ENCODE measurements at places on chromosomes 6 and 20. TPM values are rescaled to one million over a fixed set of nuclear protein-coding genes. Genes with fewer than 3 reads are reported as not detected.

GRCh38 chr6:35474131-35474941 lies 6.1 kb downstream of the RPL10A start:
- peaks cover 86% of the 10 kb centered on the region for H3K36me3 ChIP-seq
- no peak overlapping the region for H3K4me3 ChIP-seq
- no peaks in the 10 kb centered on the region for H3K27me3 ChIP-seq

- H3K27me3 ChIP-seq = no peaks in the 10 kb centered on the region
- H3K4me3 ChIP-seq = no peak overlapping the region
These were observed 212.9 kb upstream of the PRDM1 start for GRCh38 chr6:105873211-105873704.

GRCh38 chr6:73409395-73409794 lies 14.8 kb downstream of the DDX43 start:
- H3K4me3 ChIP-seq = no peak overlapping the region
- DNase-seq = no peak
- no peaks in the 10 kb centered on the region for H3K4me1 ChIP-seq

DNA sequence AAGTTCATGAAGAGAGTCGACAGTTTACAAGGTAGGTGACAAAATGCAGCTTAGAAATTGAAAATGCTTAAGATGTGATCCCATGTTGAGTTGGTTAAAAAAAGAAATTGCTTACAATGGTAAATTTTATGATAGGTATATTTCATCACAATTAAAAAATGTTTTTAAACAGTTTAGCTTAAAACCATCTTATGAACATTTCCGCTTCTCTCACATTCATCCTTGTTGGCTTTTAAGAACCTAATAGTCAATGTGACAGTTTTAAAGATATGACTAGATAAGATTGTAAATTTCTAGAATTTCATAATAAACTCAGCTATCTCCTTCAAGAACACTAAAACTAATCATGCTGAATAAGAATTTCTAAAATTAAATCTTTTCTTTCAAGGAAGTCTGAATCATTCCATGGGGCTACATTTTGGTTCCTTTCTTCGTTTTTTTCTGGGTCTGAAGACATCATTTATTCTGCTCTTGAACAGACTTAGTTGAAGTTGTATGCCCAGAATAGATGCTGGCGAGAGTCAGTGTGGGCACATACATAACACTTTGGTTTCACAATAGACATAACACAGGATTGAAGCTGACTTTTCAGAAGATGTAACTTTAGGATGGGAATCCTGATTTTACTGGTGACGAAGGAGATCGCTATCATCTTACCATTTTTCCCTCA lies 35.9 kb upstream of the LTV1 start:
- H3K4me1 ChIP-seq = peaks cover 8% of the 10 kb centered on the region
- no peak overlapping the region for H3K4me3 ChIP-seq
- H3K27ac ChIP-seq = no peak overlapping the region
- H3K36me3 ChIP-seq = peaks cover 22% of the 10 kb centered on the region
- H3K27me3 ChIP-seq = no peaks in the 10 kb centered on the region
- no peak for DNase-seq

GRCh38 chr20:16441546-16442164 lies 131.6 kb downstream of the KIF16B start:
- H3K36me3 ChIP-seq = no peaks in the 10 kb centered on the region
- no peak overlapping the region for H3K27ac ChIP-seq
- peaks cover 35% of the 10 kb centered on the region for H3K4me1 ChIP-seq
- no peak for DNase-seq

DNA sequence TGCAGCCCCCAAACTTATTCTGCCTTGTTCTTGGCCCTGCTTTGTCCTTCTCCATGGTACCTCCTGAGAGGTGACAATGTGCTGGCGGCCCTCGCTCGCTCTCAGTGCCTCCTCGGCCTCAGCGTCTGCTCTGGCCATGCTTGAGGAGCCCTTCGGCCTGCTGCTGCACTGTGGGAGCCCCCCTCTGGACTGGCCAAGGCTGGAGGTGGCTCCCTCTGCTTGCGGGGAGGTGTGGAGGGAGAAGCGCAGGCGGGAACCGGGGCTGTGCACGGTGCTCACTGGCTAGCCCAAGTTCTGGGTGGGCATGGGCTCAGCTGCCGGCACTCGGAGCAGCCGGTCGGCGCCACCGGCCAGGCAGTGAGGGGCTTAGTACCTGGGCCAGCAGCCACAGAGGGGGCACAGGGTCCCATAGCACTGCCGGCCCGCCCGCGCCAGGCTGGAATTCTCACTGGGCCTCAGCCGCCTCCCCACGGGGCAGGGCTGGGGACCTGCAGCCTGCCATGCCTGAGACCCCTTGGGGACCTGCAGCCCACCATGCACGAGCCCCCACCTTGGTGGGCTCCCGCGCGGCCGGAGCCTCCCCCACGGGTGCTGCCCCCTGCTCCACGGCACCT lies 55.9 kb upstream of the RALGAPA2 start:
- no peak overlapping the region for H3K27ac ChIP-seq
- H3K27me3 ChIP-seq = no peaks in the 10 kb centered on the region
- no peak for DNase-seq
- H3K36me3 ChIP-seq = no peaks in the 10 kb centered on the region
- H3K4me3 ChIP-seq = no peak overlapping the region

DNA sequence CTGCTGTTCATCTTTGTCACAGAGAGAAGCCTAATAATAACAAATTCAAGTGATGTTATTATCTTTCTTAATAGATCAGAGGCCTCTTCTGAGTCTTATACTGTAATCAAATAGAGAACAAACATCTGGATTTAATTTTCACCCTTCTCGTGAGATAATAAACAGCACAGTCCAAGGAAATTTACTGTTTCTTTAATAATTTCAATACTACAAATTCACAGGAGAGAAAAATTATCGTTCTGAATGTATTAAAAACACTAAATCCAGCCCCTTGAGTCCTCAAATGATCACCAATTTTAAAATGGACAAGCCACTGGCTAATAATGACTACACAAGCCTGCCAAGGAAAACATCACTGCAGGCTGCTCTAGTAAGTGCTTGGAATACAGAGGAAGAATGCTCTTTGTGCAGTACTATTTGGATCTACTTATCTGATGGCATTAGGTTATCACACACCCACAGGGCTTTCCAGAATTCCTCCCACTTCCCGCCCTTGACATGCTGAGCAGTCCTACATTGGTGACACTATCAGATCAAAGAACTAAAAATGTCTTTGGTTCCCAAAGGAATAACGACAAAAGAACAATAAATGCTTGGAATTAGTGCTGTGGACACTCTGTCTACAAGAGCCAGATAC lies 38.1 kb downstream of the SYNE1 start:
- no peak for DNase-seq
- no peak overlapping the region for H3K4me3 ChIP-seq
- H3K36me3 ChIP-seq = no peaks in the 10 kb centered on the region
- H3K27me3 ChIP-seq = no peaks in the 10 kb centered on the region

- no peaks in the 10 kb centered on the region for H3K4me1 ChIP-seq
- peaks cover 41% of the 10 kb centered on the region for H3K27me3 ChIP-seq
These were observed 61.6 kb downstream of the ALDH8A1 start for GRCh38 chr6:134888316-134888715.

DNA sequence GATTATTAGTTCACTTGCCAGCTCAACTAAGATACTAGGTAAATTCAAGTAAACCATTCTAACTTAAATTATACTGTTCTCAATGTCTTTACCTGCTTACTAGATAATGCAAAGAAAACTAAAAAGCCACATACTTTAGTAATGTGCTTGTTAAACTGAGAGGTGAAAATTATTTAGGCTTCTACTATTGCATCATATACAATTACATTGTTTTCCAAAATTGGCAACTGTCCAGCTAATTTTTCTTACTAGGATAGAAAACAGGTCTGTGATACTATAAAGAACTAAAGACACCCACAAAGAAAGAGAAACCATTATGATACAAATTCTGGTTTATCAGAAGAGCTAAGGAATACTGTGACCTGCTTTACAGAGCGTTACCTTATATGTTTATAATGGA lies 45.6 kb upstream of the ALDH8A1 start:
- no peak overlapping the region for H3K27ac ChIP-seq
- no peak overlapping the region for H3K4me3 ChIP-seq
- DNase-seq = no peak
- no peaks in the 10 kb centered on the region for H3K27me3 ChIP-seq

DNA sequence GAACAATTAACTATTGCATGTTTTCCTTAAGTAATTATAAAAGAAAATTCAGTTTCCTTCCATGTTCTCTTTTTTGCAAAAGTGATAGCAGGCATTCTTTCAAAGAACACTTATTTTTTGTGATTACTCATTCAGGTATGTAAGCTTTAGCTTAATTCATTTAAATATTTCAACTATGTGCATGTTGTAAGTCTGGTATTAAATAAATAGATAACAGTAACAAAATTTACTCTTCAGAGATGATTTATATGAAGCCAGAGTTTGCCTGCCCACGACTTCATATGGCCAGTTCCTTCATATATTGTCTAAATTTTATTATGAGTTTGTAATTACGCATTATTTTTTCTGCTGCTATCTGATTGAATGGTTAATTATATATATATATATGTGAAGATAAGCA lies 110.9 kb downstream of the ADGRG6 start:
- H3K27ac ChIP-seq = no peak overlapping the region
- H3K4me3 ChIP-seq = no peak overlapping the region
- no peaks in the 10 kb centered on the region for H3K4me1 ChIP-seq
- no peaks in the 10 kb centered on the region for H3K27me3 ChIP-seq

- peak overlapping the region; percentile 76 for H3K4me3 ChIP-seq
- peaks cover 90% of the 10 kb centered on the region for H3K4me1 ChIP-seq
- H3K36me3 ChIP-seq = no peaks in the 10 kb centered on the region
- H3K27me3 ChIP-seq = no peaks in the 10 kb centered on the region
- H3K27ac ChIP-seq = no peak overlapping the region
These were observed 3.3 kb downstream of the RNF144B start for GRCh38 chr6:18390476-18390875.

- no peak for DNase-seq
- H3K36me3 ChIP-seq = no peaks in the 10 kb centered on the region
These were observed 124.4 kb upstream of the KCNK16 start for GRCh38 chr6:39446909-39447308.

DNA sequence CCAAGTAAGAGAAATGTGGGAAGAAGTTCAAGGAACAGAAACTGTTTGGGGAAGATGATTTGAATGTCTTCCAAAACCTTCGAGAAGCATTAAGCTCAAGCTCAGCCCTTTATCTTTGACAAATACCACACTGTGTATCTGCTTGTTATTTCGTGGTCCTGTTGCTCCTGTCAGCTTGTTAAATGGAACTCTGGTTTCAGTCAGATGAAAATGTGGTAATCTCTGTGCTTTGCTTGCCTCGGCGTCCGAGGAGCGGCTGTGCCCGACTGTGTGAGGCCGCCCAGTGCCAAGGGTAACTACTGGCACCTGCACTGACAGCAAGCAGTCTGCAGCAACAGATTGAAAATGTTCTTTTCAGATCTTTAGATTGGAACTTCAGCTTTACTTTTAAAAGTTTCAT lies 577.9 kb upstream of the FLRT3 start:
- no peak for DNase-seq
- peaks cover 6% of the 10 kb centered on the region for H3K4me1 ChIP-seq
- no peak overlapping the region for H3K4me3 ChIP-seq
- no peaks in the 10 kb centered on the region for H3K27me3 ChIP-seq
- H3K27ac ChIP-seq = no peak overlapping the region
- H3K36me3 ChIP-seq = no peaks in the 10 kb centered on the region

- no peak overlapping the region for H3K4me3 ChIP-seq
- H3K36me3 ChIP-seq = peaks cover 77% of the 10 kb centered on the region
- H3K27ac ChIP-seq = no peak overlapping the region
- H3K27me3 ChIP-seq = no peaks in the 10 kb centered on the region
These were observed 24.6 kb downstream of the DST start for GRCh38 chr6:56618050-56618449.

GRCh38 chr6:41073968-41074691 lies 1.4 kb downstream of the NFYA start:
- peaks cover 11% of the 10 kb centered on the region for H3K36me3 ChIP-seq
- peak overlapping the region; percentile 94 for H3K4me3 ChIP-seq
- H3K27me3 ChIP-seq = no peaks in the 10 kb centered on the region
- H3K27ac ChIP-seq = peak overlapping the region; percentile 99

GRCh38 chr6:17476511-17476910 lies 83.1 kb downstream of the CAP2 start:
- peaks cover 20% of the 10 kb centered on the region for H3K4me1 ChIP-seq
- DNase-seq = no peak
- H3K27ac ChIP-seq = peak overlapping the region; percentile 18
- H3K27me3 ChIP-seq = no peaks in the 10 kb centered on the region
- H3K36me3 ChIP-seq = no peaks in the 10 kb centered on the region
- no peak overlapping the region for H3K4me3 ChIP-seq

GRCh38 chr6:168096271-168096764 lies 17.3 kb upstream of the FRMD1 start:
- H3K27ac ChIP-seq = no peak overlapping the region
- H3K4me3 ChIP-seq = no peak overlapping the region
- peaks cover 25% of the 10 kb centered on the region for H3K4me1 ChIP-seq
- H3K36me3 ChIP-seq = no peaks in the 10 kb centered on the region
- DNase-seq = peak; percentile 11

- DNase-seq = no peak
- no peaks in the 10 kb centered on the region for H3K4me1 ChIP-seq
- no peaks in the 10 kb centered on the region for H3K36me3 ChIP-seq
- H3K27ac ChIP-seq = no peak overlapping the region
- no peaks in the 10 kb centered on the region for H3K27me3 ChIP-seq
- no peak overlapping the region for H3K4me3 ChIP-seq
These were observed 18.4 kb upstream of the AKAP7 start for GRCh38 chr6:131116755-131117360.

DNA sequence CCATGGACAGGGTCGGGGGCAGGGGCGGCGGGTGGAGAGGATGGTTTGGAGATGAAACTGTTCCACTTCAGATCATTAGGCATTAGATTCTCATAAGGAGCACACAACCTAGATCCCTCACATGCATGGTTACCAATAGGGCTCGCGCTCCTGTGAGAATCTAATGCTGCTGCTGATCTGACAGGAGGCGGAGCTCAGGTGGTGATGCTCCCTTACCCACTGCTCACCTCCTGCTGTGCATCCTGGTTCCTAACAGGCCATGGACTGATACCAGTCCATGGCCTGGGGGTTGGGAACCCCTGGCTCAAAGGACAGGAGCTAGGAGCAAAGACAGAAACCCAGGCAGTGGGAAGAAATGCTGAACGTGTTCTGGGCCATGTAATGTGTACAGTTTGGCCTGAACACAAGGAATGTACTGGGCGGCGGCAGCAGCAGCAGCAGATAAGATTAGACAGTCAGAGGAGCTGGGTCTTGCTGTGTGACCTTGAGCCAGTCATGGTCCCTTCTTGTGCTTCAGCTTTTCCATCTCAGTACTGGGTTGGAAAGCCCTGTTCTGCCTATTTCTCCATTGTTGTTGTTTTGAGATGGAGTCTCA lies 4.7 kb upstream of the SPAG4 start:
- peaks cover 12% of the 10 kb centered on the region for H3K4me1 ChIP-seq
- no peak for DNase-seq
- H3K27ac ChIP-seq = no peak overlapping the region
- no peaks in the 10 kb centered on the region for H3K36me3 ChIP-seq

- peaks cover 16% of the 10 kb centered on the region for H3K27me3 ChIP-seq
- H3K4me3 ChIP-seq = no peak overlapping the region
- no peaks in the 10 kb centered on the region for H3K36me3 ChIP-seq
- H3K27ac ChIP-seq = no peak overlapping the region
- DNase-seq = no peak
These were observed 35.3 kb upstream of the PAX1 start for GRCh38 chr20:21670126-21670525.

The ADAM33 gene
- total RNA-seq = 10.8 TPM

The OLIG3 gene
- not detected for total RNA-seq

The MAD2L1BP gene
- 27.6 TPM for total RNA-seq

The BPIFB4 gene
- total RNA-seq = not detected

The RPS6KA2 gene
- 77.2 TPM for total RNA-seq

The LTB gene
- total RNA-seq = 0.25 TPM

The STAU1 gene
- total RNA-seq = 63.4 TPM

The IL22RA2 gene
- total RNA-seq = not detected

The CLPSL2 gene
- total RNA-seq = not detected

The HRH3 gene
- not detected for total RNA-seq

The TRIM10 gene
- not detected for total RNA-seq

The FAM162B gene
- total RNA-seq = 3.5 TPM

Data from left ventricle myocardium inferior (tissue), 1 donor.